ENCODE measurements at places on chromosomes 7 and 10.

DNA sequence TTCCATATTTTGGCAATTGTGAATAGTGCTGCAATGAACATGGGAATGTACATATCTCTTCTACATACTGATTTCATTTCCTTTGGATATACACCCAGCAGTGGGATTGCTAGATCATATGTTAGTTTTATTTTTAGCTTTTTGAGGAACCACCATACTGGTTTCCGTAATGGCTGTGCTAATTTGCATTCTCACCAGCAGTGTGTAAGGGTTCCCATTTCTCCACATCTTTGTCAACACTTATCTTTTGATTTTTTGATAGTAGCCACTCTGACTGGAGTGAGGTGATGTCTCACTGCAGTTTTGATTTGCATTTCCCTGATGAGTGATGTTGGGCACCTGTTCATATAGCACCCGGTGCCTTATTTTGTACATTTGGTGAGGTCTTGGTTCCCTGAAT is 519.6 kb downstream of the REEP3 start:
- no peak for DNase-seq

- DNase-seq, result no peak
These were observed 119.5 kb upstream of the UNC5B start for GRCh38 chr10:71092812-71093401.

GRCh38 chr10:76871697-76872295 is 765.8 kb downstream of the KCNMA1 start:
- DNase-seq, result no peak

GRCh38 chr7:22677680-22678079 is 49.3 kb upstream of the IL6 start:
- no peak for DNase-seq

- peak; percentile 92 for DNase-seq
These were observed 32.1 kb upstream of the MDFIC start for GRCh38 chr7:114889646-114890285.
